Kasumi-1 (cell line): ENCODE measurements at places on chromosomes 11 and 22.

DNA sequence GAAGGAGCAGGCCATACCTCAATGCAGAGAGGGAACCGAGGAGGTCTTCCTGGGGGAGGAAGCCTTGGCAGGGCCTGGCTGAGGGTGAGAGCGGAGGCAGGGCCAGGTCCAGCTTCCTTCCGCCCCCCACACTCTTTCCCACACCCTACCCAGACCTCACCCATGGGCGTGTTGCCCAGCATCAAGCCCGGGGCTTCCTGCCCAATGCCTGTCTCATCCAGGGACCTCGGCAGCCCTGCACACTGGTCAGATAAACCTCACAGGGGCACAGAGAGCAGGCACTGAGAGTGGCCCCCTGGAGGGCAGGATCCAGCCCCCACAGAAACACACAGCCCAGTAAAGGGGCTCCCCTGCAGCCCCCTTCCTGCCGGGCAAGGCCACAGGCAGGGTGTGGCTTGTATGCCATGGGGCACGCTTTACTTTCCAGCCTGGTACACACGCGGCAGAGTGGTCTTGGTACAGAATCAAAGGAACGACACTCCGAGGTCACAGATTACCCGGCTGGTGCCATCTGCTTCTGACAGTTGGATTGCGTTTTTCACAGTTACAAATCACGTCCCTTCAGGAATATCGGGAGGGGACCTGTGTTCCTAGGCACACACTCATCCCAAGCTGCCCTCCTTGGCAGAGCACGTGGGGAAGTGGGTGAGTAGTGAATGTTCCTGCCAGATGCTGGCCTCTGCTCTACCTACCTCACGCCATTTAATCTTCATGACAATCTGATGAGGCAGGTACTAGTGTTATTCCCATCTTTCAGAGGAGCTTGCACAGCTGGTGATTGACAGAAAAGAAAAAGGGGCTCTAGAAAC is 20.0 kb upstream of the CD5 start:
- no peak for DNase-seq

- DNase-seq: no peak
Measured at GRCh38 chr22:33896575-33897447, 23.5 kb downstream of the LARGE1 start.

DNA sequence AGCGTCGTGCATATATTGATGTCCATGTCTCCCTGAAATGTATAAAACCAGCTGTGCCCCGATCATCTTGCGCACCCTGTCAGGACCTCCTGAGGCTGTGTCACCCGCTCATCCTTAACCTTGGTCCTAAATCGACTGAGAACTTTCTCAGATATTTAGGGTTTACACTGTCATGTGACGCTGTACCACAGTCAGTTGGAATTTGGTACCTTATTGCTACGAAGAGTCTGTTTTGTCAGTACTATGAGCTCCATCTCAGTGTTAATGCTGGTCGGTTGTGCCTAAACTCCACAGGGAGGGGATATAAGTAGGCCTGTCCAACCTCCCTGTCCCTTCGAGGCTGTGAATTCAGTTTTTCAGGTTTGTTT is 1.8 kb upstream of the IFITM2 start:
- no peak for DNase-seq

- DNase-seq: peak; percentile 24
Measured at GRCh38 chr11:72352859-72353551, 81.3 kb downstream of the CLPB start.

GRCh38 chr11:116808262-116809175 is 14.6 kb downstream of the APOA4 start:
- DNase-seq: no peak

DNA sequence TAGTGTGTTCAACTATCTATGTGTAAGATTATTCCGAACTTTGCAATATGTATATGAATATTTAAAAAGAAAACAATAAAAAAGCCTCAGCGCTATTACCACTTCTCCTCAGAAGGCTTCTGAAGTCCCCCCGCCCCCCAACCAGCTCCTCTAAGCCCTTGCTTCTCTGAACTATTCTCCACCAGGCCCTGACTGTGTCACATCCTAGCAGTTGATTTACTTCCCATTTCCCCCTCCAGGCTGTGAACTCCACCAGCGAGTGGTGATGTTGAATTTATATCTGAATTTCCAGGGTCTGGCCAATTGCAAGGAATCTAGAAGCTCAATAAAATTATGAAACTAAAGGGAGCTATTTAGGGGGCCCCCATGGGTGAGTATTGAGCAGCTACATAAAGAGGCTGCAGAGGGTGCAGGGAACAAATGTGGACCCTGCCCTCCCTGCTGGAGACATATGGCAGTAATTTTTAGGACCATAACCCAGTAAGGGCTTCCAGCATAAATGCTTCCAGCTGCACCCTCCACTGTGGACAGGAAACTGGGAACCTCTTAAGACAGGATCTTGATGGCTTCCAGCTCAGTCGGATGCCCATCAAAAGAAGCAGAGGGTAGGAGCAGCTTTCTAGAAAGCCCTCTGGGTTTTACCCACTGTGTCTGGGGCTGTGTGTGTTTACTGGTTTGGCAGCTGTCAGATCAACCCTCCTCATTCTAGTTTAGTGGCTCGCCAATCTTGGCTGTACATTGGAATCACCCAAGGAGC is 81.4 kb downstream of the TIMP3 start:
- DNase-seq: peak; percentile 30

DNA sequence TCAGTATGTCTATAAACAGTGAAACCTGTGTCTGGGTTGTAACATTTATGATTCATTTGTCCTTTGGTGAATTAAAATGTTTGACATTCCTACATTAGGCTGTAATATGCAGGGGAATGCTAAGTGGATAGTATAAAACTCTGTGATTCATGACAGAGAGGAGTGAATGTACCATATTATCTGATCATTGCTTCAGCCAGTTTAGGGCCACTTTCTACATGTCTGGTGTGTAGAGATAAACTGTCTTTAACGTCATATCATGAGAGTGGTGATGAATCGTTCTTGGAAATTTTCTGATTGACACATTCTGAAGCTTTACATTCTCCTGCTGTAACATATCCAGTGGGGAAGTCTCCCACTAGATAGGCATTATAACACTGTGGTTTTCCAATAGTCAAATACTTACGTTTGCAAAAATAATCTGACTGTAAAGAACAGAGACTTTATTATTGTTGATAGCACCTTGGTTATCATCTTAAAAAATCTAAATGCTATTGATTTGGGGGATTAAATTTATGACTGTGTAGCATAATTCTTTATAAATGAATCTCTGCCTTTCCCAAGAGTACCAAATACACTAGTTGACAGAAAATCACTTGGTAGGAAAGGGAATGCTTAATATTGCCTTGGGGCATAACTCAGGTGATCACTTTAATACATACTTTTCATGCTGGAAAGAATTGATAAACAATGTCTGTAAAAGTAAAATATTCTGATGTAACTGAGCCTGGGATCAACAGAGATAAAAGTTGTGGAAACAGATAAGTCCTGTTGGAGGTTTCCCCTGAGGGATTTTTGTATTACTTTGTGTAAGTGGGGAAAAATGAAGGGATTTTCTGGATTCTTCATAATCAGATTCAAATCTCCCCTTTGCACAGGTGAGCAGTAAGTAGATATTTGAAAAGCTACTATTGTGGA is 427.9 kb downstream of the JRKL start:
- no peak for DNase-seq

DNA sequence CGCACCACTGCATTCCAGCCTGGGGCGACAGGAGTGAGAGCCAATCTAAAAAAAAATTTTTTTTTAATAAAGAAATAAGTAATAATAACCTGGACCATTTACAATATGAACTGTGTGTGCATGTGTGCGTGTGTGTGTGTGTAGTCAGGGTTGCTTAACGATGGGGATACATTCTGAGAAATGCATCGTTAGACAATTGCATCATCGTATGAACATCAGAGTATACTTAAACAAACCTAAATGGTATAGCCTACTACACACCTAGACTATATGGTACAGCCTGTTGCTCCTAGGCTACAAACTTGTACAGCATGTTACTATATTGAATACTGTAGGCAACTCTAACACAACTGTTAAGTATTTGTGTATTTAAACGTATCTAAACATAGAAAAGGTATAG is 26.4 kb downstream of the RDX start:
- no peak for DNase-seq

DNA sequence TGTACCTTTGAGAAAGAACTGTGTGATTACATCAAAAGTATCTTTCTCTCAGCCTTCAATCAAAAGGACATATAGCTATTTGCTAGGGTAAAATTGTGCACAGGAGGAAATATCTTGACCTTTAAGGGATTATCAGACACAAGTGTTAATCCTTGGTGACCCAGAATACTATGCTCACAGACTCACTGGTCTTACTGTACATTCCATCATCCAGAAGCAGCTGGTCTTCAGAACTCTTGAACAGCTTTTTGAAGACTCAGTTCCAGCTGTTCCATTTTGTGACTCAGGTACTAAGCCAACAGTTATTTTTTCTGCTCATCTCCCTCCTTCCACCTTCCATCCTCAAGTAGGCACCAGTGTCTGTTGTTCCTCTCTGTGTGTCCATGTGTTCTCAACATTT is 19.8 kb downstream of the ZBED5 start:
- DNase-seq: no peak

DNA sequence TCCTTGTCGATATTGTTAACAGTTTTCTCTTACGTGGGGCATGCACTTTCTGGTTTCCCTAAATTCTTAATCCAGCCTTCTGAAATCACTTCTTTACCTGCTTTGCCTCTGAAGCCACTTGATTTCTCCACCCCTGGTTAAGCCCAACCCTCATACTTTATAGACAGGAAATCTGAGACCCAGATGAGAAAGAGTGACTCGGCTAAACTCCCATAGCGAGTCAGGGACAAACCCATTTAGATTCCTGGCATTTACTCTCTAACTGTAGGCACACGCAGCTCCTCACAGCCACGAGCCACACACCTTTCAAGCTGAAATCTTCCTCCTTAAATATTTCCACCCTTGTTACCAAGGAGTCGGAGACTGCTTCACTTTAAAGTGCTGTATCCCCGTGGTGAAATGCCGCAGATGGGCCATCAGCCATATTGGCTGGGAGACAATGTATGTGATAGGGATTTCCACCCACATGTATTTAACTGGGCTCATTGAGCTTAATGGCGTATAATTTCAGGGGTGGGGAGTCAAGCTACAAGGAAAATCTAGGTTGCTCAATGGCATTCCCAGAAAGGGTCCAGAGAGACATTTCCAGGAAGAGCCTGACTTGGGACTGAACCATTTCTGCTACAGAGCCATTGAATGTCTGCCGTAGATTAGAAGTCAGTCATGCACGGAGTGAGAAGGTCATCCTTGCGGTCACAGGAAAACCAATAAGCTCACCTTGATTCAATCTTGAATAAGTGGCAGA is 49.9 kb upstream of the GRK3 start:
- DNase-seq: no peak

- DNase-seq: no peak
Measured at GRCh38 chr11:65918211-65919140, at the start of gene C11orf68. Gene C11orf68, minus strand, starts transcription at chr11:65919062. Its CDS starts 31 bp downstream, at chr11:65919031.

DNA sequence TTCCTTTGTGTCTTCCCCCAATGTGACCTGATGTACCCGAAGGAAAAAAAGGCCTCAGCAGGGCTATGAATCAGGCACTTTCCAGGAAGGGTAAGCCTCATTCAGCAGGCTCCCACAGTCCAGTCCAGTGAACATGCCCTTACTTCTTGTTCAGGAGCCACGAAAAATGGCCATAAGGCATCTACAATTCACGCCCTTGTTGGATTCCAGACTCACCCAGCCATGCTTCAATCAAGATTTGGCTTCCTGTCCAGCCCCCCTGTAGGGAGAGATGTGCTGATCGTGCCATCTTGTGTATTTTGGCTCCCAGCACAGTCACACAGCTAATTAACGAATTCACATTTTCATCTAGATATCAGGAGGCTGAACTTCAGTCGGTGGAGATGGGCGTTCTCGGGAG is 9.9 kb upstream of the KCNJ5 start:
- DNase-seq: no peak

DNA sequence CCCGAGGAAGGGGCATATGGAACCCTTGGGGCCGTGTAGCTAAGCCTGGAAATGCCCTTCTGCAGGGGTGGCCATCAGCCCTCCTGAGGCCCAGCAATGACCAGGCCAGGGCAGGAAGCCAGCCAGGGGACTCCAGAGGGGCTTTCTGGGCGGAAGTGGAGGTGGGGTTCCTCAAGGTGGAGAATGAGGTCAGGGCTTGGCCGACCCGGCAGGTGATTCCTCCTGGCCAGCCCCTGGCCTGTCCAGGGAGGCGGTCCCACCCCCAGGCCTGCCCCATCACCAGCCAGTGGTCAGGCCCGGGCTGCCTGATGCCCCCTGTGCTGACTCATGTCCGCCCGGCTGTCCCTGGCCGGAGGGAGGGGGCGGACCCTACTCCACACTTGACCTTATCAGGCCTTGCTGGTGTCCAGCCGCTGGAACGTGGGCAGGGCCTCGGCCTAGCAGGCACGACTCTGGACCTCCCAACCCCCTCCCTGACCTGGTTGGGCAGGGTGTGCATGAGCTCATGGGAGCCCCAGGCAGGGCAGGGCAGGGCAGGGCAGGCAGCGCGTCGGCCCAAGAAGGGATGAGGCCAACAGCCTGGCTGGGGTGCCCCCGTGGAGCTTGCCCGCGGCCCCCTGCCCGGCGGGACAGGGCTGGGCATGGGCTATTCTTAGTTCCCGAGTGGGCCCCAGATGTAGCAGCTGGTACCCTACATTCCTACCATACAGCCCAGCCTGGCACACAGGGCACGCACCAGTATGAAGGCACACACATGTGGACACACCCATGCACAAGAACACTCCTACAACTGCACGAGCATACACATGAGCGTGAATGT is 35.9 kb downstream of the RPL3 start:
- DNase-seq: no peak

GRCh38 chr22:37501610-37502341 is 15.6 kb upstream of the MFNG start:
- DNase-seq: no peak

GRCh38 chr11:15779518-15779917 is 576.8 kb downstream of the SOX6 start:
- DNase-seq: no peak

- peak; percentile 17 for DNase-seq
Measured at GRCh38 chr11:119759324-119759723, 30.3 kb upstream of the NECTIN1 start.

DNA sequence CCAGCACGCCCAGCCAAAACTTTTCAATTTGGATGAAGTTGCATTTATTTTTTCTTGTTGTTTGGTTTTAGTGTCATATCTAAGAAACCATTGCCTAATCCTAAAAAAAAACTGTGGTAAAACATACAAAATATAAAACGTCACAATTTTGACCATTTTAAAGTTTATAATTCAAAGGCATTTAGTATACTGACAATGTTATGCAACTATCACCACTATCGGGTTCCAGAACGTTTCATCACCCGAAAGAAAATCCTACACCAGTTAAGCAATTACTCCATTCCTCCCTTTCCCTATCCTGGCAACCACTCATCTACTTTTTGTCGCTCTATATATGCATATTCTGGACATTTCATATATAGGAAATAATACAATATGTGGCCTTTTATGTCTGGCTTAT is 30.5 kb upstream of the PHOX2A start:
- no peak for DNase-seq

GRCh38 chr11:10807493-10808234 is 1.1 kb downstream of the EIF4G2 start:
- peak; percentile 30 for DNase-seq

GRCh38 chr11:70536051-70536877 is 137.9 kb downstream of the CTTN start:
- DNase-seq: no peak
